ENCODE measurements at places on chromosomes 12 and 14.
A peak's percentile ranks its signal among the peaks of the same experiment; 100 is the strongest.

GRCh38 chr14:75539561-75540478 lies 17.6 kb downstream of the BATF start:
- no peak for DNase-seq

- DNase-seq, result no peak
Measured at GRCh38 chr12:61414470-61414869, 845.7 kb upstream of the USP15 start.

DNA sequence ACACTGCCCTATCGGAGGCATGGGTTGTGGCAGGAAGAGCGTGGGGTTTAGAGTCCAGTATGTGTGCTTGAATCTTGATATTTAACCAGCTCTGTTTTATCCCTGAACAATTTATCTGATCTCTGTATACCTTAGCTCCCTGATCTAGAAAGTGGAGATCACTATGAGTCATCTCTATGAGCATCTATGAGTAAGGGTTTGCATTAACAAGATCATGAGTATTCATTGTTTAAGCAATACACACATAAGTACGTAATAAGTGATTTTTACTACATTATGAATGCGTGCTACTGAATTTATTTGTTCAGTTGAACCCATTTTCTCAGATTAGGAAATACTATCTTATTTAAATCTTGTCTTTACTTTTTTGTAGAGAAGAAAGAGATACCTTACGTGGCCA lies 49.4 kb downstream of the GPATCH2L start:
- DNase-seq, result peak; percentile 54

DNA sequence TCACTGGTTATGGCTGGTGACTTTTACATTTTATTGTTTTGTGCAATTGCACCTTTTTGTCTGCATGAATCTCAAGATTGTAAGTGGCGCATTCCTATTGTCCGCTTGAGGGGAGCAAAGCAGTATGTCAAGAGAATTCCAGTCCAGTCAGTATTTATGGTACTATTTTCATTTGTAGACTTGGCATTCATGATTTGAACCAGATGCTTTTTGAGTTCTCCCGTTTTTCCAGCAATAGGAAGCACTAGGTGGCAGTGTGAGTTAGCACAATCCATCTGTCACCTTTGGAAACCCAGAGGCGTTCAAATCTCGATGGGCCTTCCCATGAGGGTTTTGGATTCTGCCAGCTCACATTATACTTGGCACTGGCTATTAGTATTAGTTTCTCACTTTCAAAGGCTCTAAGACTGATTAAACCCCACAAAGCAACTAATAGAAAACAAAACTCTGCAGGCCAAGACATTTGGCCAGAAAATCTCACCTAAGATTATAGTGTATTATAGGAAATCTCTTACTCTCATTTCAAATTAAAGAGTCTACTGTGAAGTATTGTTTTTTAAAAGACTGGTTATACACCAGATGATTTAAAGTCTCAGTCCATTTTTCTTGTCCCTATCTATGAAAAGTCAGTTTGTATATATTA lies 2.2 kb downstream of the DACT1 start:
- peak; percentile 68 for DNase-seq

DNA sequence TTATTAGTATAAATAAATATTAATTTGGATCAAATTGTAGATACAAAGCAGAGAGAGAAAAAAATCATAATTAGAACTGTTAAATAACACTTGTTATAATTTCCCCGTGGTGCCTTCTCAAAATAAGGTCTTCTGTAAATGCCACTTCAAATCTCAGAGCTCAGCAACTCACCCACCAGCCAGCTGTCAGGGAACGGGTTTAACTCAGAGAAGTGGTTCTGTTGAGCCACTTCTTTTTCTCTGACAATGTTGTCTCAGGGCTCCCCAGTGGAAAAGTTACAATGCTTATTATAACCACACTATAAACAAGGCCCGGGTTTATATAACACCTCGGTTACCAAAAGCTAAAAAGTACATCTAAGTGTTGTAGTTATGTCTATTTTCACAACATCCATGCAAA lies 452.6 kb downstream of the GLT1D1 start:
- no peak for DNase-seq

DNA sequence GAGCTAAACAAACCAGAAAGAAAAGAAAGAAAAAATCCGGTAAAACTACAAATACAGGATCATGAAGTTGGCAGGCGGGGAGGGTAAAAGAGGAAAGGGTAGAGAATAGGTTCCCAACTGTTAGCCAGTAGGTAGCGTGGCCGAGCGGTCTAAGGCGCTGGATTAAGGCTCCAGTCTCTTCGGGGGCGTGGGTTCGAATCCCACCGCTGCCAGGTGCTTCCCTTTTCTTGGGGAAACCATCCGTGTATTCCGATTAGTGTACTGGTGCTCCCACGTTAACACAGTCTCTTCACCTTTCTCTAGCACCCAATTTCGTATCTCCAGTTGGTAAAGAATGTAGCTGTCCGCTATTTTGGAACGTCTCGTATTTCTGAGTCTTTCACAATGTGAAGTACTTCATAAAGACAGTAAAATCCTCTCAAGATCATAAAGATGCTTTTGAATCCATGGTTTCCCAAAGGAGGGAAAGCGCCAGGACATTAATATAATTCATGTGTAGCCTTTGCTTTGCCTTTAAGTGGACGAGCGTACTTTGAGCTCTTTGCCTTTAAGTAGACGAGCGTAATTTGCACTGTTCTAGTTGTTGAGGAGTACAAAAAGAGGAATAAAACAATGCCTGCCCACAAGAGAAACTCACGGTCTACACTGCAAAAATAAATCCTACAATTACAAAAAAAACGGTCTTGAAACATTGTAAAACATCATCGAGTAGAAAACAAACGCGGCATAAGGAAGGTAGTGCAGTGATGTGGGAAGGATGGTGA lies 19.0 kb upstream of the RNASE12 start:
- DNase-seq, result no peak

DNA sequence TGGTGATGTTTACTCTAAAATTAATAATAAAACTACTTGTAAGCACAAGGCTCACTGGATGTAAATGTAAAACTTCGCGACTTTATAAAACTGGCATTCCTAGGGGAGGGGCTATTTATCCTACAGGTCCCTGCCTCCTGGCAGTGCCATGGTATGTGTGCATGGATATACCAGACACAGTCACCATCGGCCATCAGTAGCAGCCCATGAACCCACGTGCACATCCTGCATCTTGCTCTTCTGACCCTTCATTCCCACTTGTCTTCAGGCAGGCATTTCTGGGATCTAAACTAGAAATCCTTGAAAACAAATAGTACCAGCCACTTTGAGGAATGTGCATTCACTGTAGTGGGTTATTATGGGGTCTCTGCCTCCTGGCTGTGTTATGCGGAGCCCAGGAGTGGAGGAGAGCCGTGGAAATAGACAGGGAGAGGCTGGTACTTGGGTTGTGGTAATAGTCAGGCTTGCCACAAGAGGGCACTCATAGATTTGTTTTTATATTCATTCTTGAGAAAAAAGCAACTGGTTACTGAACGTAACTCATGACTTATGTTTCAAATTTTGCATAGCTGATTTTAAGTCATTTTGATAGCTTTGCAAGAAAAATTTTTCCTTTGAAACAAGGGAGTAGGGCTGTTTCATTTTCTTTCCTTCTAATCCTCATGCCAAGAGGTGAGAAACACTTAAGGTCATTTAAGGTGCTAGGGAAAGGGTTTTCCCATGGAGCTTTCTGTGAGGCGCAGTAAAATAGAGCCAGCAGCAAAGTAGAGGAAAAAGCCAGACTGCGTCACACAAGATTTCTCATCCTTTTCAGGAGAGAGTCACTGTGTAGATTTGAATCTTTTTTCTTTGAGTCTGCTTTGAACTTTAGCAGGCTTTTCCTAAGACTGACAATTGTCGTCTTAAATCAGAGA lies 17.4 kb upstream of the GALNT16 start:
- peak; percentile 14 for DNase-seq

GRCh38 chr12:51238037-51238509 lies 553 bp upstream of the DAZAP2 start:
- no peak for DNase-seq

- DNase-seq, result peak; percentile 60
Measured at GRCh38 chr12:121964813-121965643, 46.6 kb downstream of the CFAP251 start.

DNA sequence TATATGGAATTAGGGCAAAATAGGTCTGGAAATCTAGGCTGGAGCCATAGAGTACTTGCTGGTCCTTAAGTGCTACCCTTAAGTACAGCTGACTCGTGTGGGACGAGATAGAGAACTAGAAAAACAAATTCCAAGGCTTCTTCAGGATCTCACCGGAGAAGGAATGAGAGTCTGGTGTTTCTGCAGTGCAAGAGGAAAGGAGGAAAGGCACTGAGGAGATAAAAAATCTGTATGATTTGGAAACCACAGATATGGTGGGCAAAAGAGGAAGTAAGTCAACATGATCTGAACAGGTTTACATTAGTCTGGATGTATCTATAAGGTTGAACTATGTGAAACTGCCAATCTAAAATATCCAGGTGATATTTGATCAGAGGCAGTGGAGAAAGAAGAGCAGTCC lies 134.4 kb upstream of the SOX5 start:
- DNase-seq, result no peak

- no peak for DNase-seq
Measured at GRCh38 chr12:120439646-120440247, 1.8 kb downstream of the COX6A1 start.

- no peak for DNase-seq
Measured at GRCh38 chr12:50901685-50902113, 50.6 kb upstream of the HIGD1C start.

GRCh38 chr12:128026696-128027574 lies 240.0 kb upstream of the TMEM132C start:
- DNase-seq, result no peak

- no peak for DNase-seq
Measured at GRCh38 chr12:125402874-125403789, 337.9 kb downstream of the AACS start.

- no peak for DNase-seq
Measured at GRCh38 chr14:69002069-69002468, 23.0 kb upstream of the ACTN1 start.

DNA sequence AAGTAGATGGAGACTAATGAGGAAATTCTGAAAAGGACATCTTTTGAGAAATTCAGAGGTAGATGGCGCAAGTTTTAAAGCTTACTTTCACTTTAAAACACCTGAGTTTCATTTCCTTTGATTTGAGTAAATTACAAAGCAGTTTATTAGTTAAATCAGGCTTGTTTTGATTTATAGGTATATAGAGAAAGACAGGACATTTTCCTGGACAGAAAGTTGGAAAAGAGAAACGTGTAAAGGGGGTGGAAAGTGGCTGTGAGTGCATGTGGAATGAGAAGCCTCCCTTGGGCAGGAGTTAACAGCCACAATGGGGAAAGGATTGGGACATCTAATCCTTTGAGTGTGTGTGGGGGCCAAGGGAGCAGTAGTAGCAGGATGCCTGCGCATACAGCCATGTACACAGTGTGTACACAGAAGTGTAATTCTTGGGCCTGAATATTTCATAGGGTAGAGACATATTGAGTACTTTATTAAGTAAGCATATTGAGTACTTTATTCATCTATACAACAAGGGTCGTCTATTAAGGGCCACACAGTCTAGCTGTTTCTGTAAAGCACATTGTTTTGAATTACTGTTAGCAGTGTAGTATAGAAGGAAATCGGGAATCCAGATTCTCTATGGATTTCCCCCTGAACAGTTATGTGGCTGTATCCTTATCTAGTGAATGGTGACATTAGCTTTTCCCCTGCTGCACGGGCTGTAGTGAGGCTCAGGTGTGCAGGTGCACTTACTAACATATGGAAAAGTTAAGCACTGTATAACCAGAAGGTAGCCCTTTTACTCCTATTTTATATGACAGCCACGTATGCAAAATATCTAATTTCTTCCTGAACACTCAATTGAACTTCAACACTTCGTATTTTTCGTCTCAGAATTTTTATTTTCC lies 19.1 kb downstream of the MARK3 start:
- DNase-seq, result no peak

- no peak for DNase-seq
Measured at GRCh38 chr12:12736759-12737676, 19.9 kb downstream of the CDKN1B start.

GRCh38 chr14:71399057-71399487 lies 491.8 kb downstream of the PCNX1 start:
- DNase-seq, result no peak

DNA sequence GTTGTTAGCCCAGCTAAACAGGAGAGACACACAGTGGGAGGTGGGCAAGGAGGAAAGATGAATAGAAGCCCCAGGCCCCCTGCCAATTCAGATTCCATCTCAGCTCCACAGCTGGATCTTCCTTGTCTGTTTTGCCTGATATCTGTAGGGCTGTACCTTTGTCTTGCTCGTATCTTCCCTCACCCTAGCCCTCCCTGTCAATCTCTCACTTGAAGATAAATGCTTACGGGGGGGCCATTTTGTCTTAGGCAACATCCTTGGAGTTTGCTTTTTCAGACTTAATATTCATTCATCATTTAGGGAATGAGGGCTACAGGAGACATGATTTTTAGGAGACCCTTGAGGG lies 2.4 kb downstream of the KIF5A start:
- no peak for DNase-seq

DNA sequence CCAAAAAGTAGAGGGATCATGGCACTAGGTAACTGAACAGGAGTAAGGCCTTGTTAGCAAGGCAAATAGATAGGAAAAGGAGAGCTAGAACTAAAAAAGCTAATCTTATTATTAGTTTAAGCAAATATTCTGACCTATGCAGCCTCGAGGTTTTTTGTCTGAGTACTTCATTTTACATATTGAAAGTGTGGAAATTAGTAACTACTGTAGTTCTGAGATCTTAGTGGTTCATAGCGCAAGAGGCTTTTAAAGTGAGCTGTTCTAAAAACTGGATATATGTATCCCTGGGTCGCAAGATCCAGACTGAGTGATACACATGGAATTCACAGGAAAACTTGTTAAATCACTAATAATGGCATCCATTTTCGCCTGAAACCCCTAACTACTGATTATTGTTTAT lies 411.0 kb upstream of the SOX5 start:
- DNase-seq, result no peak

- DNase-seq, result no peak
Measured at GRCh38 chr14:81436296-81437138, 36.4 kb upstream of the STON2 start.

DNA sequence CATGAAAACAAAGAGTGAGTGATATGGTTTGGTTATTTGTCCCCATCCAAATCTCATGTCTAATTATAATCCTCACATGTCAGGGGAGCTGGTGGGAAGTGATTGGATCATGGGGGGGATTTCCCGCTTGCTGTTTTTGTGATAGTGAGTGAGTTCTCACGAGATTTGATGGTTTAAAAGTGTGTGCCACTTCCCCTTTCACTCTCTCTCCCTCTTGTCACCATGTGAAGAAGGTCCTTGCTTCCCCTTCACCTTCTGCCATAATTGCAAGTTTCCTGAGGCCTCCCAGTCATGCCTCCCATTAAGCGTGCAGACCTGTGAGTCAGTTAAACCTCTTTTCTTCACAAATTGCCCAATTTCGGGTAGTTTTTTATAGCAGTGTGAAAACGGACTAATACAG lies 2.1 kb upstream of the ATXN7L3B start:
- DNase-seq, result no peak

DNA sequence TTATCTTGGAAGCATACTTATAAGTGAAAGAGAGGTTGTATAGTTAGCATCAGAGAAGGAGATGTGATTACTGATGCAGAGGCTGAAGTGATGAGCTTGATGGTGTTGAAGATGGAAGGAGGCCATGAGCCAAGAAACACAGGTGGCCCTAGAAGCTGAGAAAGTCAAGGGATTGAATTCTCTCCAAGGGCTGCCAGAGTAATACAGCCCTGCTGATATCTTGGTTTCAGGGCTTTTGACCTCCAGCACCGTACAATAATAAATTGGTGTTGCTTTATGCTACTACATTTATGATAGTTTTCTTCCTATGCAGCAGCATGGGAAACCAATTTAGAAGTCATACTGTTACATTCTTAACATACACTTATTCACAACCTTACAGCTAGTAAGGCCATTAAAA lies 1133.3 kb downstream of the AACS start:
- DNase-seq, result no peak

All from AG04449 (cell line).